NCI-H1417 treated with DMSO at 0.1 percent for 48 hours (cell line): ENCODE measurements at places on chromosomes 7 and 10.

DNA sequence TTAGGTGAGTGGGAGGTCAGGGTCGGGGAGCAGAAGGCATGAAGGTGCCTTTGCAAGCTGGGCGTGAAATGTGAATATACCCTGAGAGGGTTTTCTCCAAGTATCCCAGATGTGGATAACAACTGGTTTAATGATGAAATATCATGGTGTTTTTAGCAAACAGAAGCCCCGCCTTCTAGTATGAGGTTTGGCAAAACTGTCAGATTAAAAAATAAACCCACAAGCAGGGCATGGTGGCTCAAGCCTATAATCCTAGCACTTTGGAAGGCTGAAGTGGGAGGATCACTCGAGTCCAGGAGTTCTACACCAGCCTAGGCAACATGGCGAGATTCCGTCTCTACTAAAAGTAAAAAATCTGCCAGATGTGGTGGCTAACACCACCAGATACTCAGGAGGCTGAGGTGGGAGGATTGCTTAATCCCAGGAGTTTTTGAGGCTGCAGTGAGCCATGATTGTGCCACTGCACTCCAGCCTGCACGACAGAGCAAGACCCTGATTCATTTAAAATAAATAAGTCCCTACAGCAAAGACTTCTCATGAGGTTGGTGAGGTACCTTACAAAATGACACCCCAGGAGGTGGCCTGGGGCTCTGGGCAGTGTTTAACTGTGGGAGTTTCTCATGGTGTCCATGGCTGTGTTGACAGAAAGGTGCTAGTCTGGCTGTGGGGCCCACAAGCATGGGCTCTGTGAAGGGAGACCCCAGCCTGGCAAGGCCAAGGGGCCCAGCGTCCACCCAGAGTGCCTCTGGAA is 6.7 kb upstream of the PWWP2B start:
- DNase-seq: no peak

- no peak for DNase-seq
Observed at GRCh38 chr10:22684699-22685098, 29.7 kb downstream of the PIP4K2A start.

DNA sequence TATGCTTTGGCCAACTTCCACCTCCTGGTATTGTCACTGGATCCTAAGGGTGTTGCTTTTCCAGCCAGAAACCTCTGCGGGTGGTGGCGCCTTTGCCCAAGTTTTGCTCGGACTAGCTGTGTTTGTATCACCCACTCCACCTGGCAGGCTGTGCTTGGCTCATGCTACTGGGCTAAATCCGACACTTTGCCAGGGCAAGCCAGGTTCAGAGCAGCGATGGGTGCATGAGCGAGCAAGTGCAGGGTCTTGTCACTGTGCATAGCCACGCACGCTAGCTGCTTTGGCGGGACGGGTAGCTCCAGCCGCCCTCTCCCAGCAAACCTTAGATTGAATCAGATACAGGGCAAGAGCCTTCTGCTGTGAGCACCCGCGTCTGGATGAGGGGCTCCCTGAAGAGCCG is 737.5 kb downstream of the PCDH15 start:
- DNase-seq: no peak

GRCh38 chr10:22320591-22321155 is at the start of gene BMI1:
Gene BMI1, plus strand, starts transcription at chr10:22321099. Its CDS starts 5,351 bp downstream, at chr10:22326450.
- DNase-seq: peak; percentile 13

GRCh38 chr7:129617652-129618051 is 6.1 kb downstream of the NRF1 start:
- no peak for DNase-seq

- DNase-seq: no peak
Observed at GRCh38 chr7:23268746-23269145, 22.2 kb downstream of the GPNMB start.

DNA sequence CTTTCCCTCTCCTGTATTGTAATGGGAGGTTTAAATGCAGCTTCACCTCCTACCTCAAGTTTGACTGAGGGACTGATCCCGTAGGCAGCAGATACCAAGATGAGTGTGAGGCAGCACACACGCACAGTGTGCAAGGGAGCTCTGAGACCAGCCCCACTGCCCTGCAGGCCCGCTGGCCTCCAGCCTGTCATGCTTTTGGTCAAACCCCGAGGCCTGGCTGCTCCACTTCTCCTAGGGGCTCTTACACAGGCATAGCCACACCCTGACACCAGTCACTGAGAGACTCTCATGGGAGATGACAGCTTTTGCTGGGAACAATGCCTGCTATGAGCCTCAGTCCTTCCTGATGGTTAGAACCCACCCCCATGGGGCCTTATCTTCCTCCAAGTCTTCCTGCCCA is 27.6 kb downstream of the DRGX start:
- DNase-seq: no peak

GRCh38 chr10:49144058-49144720 is 10.4 kb upstream of the FAM170B start:
- no peak for DNase-seq

GRCh38 chr10:66398669-66399068 is 527.2 kb upstream of the LRRTM3 start:
- DNase-seq: no peak

- DNase-seq: no peak
Observed at GRCh38 chr10:124092250-124092859, 1.0 kb downstream of the CHST15 start.

DNA sequence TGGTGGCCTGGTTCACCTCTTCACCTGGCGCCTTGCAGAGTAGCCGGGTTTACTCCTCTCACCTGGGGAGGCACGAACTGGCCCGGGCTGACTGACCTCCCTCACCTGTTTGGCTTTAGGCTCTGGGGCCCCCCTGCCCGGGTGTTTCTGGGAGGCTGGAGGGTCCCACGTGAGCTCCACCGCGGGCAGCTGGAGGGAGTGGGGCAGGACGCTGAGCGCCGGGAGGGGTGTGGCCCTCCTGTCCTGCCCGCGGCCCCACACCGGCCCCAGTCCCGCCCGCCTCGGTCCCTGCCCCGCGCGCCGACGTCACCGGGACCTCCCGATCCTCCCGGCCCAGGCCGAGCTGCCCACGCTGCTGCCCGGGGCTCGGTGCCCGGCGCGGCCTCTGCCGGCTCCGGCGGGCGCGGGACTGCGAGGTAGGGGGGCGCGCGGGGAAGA is at the start of gene AMZ1:
Gene AMZ1, plus strand, starts transcription at position 322 of the 438 bp plus-strand sequence. CDS start 12,250 bp downstream, outside the sequence.
- no peak for DNase-seq

DNA sequence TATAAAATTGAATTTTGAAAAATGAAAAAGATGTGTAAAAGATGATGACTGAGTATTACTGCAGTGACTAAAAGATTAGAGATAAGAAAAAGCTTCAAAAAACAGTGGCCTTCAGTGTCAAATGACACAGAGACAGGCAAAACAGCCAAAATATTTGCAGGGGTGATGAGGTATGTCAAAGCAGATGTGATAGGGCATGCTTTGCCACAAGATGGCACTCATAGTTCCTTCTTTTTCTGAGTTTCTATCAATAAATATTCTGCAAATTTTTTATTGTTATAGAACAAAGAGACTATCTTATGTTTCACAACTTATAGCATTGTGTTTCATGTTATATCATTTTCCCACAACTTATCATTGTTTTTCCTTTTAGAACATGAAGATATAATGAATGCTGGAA is 344.1 kb upstream of the HPS1 start:
- DNase-seq: no peak

- DNase-seq: no peak
Observed at GRCh38 chr7:36186359-36187121, 33.5 kb downstream of the EEPD1 start.

DNA sequence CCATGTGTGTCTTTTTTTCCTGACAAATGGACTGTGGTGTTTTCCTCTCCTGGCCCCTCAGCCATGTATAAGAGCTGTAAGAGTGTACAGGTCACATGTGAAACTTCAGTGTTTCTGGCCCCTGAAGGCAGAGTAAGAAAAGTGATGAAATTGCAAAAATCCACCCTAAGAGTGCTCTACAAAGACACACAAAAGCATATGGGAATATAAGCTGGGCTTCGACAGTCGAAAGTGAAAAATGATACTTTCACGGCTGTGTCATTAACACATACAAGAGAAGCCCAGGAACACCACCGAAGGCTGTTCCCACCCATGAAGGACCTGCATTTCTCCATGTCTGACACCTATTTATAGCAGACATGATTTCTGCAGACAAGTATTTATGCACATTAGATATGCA is 192.2 kb downstream of the PARD3 start:
- no peak for DNase-seq

GRCh38 chr10:93899109-93899508 is 5.3 kb downstream of the SLC35G1 start:
- no peak for DNase-seq

DNA sequence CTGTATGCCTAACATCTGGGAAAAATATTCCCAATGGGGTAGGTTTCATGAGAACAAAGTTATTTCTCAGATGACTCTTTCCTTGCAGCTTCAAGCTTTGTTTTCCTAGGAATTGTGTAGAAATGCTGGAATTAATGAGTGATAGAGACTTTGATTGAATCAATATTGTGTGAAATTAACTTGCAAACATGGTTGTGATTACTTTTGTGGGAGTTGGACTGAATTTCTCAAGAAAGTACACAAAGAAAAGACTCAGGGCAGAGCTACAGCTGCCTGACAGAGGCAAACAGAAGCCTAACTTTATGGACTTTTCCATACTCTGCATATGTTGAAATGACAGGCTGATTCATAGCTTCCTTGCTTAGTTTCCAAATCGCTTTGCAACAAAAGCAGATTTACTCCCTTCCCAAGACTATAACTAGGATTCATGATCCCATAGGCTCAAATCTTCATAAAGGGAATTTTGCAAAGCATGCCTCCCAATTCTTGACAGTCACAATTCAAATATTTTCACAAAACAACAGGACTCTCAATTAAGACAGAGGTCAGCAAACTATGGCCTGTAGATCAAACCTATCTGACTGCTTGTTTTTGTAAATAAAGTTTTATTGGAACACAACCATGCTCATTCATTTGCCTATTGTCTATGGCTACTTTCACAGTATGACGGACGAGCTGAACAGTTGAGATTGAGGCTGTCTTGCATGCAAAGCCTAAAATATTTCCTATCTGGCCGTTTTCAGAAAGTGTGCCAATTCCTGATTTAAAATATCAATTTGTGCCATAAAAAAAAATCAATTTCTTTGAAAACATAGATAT is 27.6 kb downstream of the NRP1 start:
- no peak for DNase-seq

- no peak for DNase-seq
Observed at GRCh38 chr10:28984431-28984830, 304.4 kb upstream of the LYZL1 start.

DNA sequence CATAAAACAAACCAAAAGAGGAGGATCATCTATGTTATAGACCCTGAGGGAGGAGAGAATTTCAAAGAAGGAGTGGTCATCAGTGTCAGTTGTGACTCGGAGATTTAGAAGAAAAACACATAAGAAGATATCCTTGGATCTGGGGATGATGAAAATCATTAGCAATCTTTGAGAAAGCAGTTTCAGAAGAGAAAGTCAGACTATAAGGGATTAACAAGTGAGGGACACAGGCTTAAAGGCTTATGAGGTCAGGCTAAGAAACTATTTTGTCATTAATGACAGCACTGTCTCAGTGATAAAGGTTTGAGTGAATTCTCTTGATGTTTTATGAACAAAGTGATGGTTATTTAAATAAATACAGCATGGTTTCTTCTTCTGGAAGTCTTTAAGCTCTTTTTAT is 6.1 kb upstream of the GPR85 start:
- DNase-seq: no peak

DNA sequence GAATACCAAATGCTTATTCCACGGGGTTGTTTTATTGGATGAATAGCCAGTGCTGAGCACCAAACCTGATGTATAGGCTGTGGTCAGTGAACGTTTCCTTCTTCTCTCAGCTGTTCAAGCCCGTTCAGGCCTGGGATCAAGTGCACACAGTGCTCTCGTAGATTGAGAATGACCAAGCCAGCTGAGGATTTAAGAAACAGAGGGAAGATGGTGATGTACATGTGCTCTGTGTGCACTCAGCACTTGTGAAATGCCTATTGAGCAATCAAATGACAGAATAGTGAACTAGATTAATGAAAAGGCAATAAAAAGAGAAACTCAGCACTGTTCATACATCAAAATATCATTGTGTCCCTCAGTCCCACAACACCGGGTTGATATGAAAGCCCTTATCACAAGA is 302.5 kb downstream of the BMPER start:
- no peak for DNase-seq

- DNase-seq: no peak
Observed at GRCh38 chr10:72328045-72328828, 26.5 kb downstream of the DNAJB12 start.

DNA sequence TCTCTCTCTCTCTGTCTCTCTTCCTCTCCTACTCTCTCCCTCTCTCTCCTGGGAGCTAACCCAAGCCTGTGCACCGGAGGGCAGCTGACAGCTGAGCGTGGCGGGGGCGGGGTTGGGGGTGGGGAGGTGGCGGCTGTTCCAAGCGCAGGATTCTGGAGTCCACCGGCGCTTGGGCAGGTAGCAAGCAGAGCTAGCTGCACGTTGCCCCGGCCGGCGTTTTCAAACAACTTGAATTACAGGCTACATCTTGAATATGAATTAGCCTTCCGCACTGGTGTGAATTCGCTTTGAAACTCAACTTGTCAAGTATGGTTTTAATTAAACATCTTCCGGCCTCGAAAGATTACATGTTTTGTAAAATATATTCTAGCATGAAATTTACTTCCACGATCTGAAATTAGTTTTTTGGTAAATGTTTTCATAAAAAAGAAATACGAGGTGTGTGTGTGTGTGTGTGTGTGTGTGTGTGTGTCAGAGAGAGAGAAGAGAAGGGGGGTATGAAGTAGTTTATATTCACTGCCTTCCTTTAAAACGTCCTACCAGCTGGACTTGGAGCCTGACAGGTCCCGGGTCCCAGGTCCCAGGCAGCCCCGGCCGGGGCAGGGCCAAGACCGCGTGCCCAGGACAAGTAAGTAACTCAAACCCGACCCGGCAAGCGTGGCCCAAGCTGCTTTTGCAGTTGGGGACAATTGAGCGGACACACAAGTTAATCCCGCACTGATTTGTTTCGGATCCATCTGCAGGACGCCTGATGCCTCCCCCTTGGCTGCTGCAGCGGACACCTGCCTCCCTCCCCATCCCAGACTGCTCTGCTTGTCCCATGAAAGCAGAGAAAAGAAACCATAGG is 9.0 kb upstream of the DLX6 start:
- DNase-seq: no peak

- no peak for DNase-seq
Observed at GRCh38 chr10:78948621-78949030, 120.1 kb upstream of the ZMIZ1 start.

DNA sequence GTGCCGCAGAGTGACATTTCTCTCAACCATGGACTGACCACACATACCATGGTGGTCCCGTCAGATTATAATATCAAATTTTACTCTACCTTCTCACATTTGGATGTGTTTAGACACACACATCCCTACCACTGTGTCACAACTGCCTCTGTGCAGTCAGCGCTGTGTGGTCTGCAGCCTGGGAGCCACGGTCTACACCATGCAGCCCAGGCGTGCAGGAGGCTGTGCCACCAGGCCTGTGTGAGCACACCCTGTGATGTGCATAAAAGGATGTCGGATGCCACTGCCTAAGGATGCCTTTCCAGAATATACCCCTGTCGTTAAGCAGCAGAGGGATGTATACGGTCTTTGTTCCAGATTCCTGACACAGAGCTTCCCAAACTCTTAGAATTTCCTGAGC is 150.4 kb downstream of the TCERG1L start:
- DNase-seq: no peak
